ENCODE measurements at places on chromosomes 11 and 22.

DNA sequence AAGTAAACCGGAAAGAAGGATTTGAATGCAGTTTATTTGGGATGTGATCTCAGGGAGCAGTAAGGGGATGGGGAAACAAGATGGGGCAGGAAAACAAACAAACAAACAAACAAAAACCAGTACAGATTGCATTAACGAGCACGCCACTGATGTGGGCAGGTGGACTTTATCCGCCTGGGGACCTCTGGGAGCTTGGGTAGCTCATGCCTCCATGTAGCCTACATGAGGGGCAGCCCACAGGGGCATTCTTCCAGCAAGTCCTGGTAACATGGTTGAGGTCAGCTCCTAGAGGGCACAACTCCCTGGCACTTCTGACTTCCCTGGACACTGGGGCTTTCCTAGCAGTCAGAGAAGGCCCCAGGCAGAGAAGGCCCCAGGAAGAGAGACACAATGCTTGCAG is 38.6 kb downstream of the C11orf96 start:
- DNase-seq, result no peak

DNA sequence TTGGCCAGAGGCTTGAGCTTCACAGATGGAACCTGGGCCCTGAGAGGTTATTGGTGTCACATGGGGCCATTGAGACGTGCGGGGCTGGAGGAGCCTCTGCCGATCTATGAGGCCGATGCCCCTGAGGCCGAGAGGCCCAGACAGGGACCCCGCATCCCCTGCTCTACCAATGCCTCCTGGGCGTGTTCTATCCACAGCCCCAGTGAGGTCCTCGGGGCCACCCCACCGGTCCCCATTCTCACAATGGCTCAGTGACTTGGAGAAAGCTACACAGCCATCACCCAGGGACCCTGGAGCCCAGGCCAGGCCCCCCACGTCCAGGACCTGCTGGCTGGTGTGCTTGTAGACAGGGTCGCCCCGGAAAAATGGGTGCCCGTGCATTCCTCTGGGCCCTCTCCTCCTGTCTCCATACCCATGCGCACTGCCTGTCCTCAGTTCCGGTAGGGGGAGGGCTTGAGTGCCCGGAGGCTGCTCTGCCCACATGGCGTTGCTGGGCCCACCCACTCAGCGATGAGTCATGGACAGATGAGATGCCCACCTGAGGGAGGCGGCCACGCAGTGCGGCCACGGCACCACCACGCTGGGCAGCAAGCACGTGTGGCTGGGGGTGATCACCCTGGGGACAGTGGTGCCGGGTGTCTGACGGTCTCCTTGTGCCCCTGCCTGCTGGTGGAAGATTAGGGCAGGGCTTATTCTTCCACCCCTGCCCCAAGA is 1224.7 kb downstream of the BRD1 start:
- no peak for DNase-seq

DNA sequence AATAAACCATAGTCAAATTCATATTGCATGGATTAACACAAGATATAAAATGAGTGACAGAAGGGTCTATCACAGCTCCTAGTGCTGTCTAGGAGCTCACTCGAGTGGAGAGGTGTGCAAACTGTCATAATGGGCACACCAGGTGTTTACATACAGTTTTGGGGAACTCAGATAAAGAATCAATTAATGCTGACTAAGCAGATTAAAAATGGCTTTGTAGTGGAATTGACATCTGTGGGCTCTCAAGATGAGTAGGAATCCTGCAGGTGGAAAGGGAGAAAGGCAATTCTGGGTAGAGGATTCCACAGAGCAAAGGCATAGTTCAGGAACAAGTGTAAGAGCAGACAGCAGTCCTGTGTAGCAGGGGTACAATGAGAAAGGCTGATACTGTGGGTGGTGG is 496.2 kb upstream of the CCDC90B start:
- no peak for DNase-seq

GRCh38 chr11:62889484-62890437 is 9.1 kb downstream of the SLC3A2 start:
- DNase-seq, result no peak
